ENCODE measurements at places on chromosomes 2 and 18.
A peak's percentile ranks its signal among the peaks of the same experiment; 100 is the strongest.

GRCh38 chr2:151205571-151205970 is 56.1 kb downstream of the RBM43 start:
- no peak for DNase-seq

DNA sequence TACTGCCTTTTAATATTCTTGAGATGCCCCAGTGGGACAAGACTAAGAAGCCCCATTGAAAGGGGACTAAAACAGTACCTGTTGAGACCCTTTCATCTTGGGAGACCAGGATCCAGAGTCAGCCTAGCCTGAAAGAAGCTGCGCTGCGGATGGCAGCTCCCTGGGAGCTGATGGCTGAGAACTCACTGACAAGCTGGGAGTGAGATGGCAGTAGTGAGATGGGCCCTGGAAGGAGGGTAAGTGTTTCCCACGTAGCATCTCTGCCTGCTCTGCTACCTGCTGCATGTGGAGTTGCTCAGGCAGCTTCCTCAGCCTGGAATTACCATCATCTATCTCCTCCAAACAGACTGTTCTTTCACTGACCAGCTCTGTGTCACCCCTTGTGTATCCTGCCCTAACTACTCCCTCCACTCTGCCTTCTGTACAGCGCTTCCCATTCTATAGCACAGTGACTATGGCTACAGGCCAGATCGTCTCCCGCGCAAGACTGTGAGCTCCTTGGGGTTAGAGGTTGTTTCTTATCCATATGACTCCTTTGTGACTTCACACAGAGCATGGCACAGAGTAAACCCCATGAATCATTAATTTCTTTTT is 330.4 kb downstream of the NBAS start:
- no peak for DNase-seq

DNA sequence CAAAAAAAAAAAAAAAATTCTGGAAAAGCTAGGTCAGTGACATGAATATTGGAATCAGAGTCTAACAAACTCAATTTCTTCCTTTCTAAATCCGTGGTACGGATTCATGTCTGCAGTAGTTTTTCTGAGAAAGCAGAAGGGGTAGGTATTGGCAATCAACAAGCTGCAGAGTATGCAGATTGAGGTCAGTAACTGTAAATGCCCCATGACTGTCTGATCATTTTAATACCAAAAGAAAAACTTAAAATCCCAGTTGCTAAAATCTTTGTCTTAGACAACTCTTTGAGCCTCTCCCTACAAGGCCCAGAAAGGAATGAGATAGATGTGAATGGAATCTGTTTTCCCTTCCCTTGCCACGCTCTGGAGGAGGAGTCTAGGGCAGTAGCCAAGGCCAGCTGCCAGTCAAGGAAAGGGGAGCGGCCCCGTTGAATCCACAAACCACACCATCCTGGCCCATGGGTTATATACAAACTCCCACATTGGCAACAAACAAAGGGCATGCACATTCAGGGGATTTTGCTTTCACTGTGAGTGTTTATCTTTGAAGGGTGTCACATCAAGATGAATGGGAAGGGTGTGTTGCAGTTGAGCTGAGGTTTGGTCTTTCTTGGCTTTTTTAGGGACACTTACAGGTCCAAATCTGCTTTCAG is 6.1 kb upstream of the CASP8 start:
- DNase-seq: no peak

GRCh38 chr2:142037066-142037465 is 93.8 kb downstream of the LRP1B start:
- no peak for DNase-seq

GRCh38 chr18:35582899-35583558 is 1.5 kb downstream of the GALNT1 start:
- DNase-seq: no peak

GRCh38 chr2:140451324-140451723 is 1671.1 kb upstream of the NXPH2 start:
- DNase-seq: no peak

DNA sequence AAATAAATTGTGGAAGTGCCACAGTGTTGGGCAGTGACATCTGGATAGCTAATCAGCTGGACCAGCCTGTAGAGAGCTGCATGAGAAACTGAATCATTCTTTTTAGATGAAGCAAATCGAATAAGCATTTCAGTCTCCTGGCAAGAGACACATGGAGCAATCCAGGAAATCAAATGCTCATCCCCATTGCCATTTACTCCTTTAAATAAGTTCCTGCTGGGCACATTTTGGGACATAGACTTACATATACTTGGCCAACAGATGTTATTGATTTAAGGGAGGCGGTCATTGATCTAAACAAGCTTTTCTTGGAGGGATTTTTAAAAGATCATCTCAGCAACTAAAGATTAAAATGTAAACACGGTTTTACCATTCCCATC is 307.1 kb downstream of the STK39 start:
- DNase-seq: no peak

DNA sequence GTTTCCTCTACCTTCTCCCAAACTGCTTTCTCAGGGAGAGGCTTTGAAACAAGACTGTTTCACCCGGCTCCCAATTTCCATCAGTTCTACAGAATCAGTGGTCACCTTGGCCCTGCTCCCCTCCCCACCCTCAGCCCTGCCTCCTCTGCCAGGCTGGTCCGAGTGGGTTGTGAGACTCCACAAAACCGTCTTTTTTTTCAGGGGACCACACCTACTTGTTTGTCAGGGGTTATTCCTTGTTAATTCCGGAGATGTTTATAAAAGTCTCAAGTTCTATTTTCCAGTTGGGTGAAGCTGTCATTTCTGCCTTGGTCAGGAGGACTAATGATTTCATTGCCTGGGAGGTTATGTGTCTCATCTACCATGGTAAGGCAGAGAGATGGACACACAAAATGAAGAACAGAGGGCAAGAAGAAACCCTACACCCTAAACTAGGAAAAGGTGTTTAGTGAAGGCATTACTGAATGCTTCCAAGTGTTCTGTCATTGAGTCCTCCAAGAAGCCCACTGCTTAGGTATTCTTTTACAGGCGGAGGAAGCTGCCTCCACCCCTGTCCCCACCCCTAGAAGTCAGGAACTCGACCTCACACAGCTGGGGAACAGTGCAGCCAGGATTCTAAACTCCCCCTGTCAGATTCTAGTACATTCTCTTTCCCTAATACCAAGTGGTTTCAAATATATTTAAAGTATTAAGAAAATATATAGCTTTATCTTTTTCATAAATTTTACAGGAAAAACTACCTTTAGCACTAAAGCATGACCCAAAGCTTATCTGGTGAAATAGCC is 46.3 kb downstream of the COPS8 start:
- no peak for DNase-seq

GRCh38 chr18:31275722-31276463 is 42.1 kb upstream of the DSG1 start:
- no peak for DNase-seq

DNA sequence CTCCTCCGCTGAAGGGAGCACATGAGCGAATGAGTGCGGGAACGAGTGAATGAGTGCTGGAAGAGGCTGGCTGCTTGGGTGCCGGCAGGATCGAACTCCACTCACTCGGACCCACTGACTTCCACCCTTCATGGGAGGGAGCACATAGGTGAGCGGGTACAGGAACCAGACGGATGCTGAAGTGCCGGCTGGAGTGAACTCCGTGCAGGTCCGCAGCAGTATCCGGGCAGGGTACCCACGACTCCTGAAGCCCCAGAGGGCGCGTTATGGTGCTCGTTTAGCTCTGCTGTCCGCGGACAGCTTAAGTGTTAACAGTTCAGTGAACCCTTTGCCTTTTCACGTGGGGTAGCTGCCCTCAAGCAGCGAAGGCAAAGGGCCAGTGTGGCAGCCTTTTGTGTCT is 23.2 kb downstream of the RPRM start:
- DNase-seq: no peak

- no peak for DNase-seq
Observed at GRCh38 chr2:5322396-5322795, 369.8 kb upstream of the SOX11 start.

DNA sequence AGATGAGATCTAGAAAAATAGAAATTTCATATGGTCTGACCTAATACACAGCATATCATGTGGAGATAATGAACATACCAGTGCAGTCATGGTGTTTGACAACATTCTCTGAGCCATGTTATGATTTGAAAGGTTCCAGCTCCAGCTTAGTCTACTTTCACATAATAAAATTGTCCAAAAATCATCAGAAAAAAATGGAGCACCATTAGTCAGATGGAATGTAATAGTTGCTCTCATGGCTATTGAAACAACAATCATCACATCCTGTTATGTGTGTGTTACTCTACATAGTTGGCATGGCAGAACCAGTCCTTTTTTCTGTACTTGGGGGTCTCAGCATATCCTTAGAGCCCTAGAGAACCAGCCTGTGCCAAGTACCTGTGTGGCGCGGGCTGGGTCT is 678.9 kb upstream of the FANCL start:
- DNase-seq: no peak

GRCh38 chr2:238891457-238892203 is 43.7 kb downstream of the TWIST2 start:
- no peak for DNase-seq

- no peak for DNase-seq
Observed at GRCh38 chr2:148721520-148721931, 77.0 kb downstream of the EPC2 start.

- no peak for DNase-seq
Observed at GRCh38 chr2:48914477-48915089, 159.1 kb upstream of the LHCGR start.

DNA sequence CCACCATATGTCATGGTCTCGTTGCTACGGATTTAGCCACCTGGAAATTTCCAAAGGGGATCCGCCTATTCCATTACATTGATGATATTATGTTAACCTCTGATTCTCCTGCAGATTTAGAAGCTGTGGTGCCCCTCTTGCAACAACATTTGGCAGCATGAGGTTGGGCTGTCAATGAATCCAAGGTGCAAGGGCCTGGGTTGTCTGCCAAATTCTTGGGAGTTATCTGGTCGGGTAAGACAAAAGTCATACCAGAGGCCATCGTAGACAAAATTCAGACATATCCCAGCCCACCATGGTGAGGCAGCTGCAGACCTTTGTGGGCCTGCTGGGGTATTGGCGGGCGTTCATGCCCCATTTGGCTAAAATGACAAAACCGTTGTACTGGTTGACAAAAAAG is 13.6 kb upstream of the C2orf42 start:
- no peak for DNase-seq

DNA sequence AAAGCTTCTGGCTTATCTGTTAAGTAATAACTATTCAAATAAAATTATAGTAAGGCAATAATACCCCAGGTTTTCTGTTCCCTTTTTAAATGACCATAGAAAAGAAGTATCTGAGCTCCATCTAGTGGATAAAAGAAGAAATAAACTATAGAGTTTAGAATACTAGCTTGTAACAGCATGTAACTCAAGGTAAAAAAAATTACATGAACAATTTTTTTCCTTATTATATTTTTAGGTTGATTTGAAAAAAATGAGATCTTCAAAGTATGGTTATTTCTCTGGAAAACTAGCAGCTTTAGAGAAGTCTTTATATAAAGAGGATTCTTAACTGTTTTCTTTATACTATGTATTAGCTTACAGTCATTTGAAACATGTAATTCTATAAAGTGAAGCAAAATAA is 58.1 kb downstream of the NCKAP1 start:
- DNase-seq: peak; percentile 19

DNA sequence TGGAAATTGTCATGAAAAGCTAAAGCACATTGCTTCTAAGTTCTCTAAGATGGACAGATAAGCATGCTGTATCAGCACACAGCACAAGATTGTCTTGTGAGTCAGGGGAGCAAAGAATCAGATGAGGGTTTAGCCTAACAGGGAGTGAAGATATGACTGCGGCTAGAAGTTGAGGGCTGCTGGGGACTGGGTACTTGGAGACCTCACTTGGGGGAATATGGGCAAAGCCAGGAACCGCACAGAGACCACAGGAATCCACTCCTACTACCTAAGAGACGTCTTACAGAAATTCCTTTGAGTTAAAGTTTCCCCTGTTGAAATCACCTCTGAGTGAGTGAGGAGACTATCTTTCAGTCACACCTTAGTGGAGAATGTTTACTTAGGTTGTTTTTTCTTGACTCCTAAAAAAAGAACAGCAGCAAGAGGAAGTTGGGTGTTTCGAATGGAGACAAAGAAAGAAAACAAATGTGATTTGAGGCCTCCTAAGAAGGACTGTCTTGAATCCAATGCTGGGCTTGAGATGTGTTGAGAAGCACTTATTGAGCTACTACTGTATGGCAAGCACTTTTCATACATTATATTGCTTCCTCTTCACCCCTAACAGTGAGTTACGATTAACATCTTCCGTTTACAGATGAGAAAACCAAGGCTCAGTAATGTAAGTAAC is 100.7 kb downstream of the ANKRD44 start:
- DNase-seq: no peak

DNA sequence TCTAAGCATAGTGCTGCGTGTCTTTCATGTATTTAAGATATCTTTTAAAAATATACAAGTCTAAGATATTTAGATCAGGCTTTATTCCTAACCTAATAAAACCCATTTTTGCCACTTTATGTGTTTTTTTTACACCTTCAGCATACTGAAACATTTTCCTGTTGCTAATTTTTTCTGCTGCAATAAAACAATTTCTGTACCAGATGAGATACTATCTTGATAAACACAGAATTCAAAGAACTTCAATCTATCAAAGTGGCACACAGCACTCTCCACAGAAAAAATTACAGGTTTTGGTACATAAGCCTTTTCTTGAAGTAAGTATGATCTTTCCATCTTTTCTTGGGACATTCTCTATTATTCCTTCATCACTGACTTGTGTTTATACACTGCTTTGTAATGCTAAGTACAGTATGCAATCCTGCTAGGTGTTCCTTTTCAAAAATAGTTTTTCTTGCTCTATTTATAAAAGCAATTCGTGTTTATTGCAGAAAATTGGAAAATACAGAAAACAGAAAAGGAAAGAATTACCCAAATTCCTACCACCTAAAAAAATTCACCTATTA is 16.2 kb downstream of the REV1 start:
- no peak for DNase-seq

DNA sequence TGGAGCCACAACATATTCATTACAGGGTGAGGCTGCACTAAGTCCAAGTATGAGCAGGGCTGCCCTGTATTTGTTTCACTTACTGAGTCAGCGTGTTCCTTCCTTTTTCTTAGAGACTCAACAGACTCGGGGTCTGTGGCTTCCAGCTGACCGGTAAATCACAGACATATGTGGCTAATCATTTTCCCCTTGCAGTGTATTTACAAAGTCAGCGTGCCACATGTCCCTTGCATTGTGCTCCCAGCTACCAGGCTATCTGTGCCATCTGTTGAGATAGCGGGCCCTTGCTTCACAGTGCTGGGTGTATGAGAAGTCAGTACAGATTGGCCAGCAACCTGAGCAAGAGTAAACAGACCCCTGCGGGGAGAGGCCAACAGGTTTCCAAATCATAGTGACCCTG is 254.3 kb downstream of the LRRTM1 start:
- DNase-seq: no peak

GRCh38 chr2:73021371-73022010 is 50.0 kb downstream of the SFXN5 start:
- no peak for DNase-seq

DNA sequence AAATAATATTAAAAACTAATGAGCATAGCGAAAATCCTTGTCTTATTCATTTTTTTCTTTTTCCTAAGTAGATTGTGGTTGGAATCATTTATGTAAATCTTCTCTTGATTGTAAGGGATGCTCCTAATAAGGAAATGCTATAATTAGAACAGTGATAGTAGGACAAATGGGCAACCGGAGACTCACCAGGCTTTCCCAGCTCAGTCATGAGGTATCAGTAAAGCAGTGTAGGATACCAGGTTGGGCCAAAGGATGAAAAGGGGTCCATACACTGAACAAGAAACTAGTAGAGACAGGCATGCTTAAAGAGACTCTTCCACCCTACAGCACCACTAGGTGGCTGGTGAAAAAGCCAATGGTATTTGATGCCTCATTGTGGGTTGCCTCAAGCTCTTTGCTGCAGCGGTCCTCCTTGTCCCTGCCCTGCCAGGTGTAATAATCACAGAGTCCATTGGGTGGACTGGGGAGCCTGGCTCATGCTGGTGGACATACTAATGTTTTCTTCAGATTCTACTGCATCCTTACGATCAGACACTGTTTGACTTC is 71.4 kb upstream of the FAM98A start:
- no peak for DNase-seq
